ENCODE measurements at places on chromosomes 16 and 17.

DNA sequence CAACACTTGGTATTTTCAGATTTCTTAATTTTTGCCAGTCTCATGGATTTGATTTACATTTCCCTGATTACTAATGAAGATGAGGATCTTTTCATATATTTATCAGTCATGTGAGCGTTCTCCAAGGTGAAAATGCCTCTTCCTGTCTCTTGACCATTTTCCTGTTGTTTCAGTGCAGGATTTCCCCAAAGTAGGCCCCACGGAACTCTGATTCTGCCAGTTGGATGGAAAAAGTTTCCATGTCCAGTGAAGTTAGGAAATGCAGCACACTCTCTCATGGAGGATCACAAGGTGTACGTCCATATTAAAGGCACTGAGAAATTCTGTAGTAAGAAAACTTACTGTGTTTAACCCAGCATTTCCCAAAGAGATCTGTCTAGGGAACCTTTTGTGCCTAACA, 16.5 kb upstream of the LIMD2 start:
- DNase-seq = no peak

DNA sequence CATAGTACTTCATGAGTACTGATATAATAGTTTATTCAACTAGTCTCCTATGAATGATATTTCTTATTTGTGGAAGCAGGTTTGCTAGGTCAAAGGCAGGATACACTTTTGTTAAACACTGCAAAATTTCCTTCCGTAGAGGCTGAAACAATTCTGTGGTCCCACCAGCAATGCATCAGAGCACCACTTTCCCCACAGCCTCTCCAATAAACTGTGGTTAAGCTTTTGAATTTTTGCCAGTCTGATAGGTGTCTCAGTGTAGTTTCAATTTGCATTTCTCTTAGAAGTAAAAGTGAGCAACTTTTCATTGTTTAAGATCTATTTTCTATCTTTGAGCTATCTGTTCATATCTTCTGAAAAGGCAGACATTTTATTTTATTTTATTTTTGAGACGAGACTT, 36.4 kb upstream of the CORO6 start:
- DNase-seq = no peak

DNA sequence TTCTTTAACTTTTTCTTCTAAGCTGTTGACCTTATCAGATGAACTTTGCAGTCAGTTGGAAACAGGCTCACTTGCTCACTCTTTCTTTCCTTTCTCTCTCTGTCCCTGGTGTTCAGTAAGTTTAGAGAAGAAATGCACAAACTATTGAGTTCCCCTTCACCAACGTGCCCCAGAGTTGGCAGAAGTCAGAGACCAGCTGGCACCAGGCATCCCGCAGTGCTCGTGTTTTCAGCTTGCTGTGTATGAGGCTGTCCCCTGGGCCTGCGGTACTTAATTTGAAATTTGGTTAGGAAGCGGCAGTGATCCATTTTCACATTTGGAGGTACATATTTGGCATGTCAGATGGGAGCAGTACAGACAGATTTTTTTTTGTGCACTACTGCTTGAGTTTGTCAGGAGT, 258.6 kb downstream of the SNX29 start:
- no peak for DNase-seq

DNA sequence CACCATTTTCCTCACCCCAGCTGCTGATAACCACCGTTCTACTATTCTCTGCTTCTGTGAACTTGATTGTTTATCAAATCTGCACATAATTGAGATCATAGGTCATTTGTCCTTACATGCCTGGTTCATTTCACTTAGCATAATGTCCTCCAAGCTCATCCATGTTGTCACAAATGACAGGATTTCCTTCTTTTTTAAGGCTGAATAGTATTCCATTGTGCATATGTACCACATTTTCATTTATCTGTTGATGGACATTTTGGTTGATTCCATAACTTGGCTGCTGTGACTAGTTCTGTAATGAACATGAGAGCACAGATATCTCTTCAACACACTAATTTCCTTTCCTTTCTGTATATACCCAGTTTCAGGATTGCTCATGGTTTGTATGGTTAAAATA, 225.3 kb upstream of the TBX2 start:
- DNase-seq = no peak

DNA sequence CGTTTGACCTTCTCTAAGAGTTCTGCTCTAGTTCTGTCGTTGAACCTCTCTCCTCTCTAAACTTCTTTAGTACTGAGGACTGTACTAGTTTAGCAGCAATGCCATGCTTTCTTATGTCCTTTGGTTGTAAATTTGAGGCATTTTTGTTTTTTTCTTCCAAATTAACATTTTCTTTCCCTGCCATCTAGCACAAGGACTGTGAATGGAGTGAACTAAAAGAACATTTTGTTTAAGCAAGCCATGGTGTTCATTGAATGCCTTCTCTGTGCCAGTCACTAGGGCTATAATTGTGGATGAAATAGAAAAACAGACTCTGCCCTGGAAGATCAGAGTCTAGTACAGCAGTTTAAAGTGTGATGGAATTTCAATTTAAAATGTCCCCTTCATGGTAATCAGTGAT, 137.9 kb downstream of the FTO start:
- no peak for DNase-seq

DNA sequence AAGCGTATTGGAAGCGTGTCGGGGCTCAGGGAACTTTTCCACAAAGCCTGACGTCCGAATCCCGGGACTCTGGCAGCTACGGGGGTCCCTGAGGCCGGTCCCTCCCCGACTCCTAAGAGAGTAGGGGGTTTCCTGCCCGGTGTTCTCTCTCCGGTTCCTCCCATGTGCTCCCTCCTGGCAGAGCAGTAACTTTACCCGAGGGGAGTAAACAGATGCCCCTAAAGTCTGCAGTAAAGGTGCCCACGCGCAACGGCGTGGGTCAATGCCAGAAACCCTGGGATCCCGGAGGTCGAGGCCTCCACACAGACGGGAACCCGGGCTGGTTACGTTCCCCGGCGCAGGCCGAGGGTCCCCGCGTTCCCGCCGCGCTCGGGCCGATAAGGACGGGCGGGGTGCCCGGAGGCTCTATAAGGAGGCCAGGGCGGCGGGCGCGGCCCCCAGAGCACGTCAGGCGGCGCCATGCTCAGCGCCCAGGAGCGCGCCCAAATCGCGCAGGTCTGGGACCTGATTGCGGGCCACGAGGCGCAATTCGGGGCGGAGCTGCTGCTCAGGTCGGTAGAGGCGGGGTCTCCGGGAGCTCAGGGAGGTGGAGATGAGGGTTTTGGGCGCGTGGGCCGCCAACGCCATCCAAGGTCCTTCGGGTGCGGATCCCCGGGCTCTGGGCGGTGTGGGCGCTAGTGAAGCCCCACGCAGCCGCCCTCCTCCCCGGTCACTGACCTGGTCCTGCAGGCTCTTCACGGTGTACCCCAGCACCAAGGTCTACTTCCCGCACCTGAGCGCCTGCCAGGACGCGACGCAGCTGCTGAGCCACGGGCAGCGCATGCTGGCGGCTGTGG, at the start of gene HBM:
Gene HBM (plus strand): TSS at position 440 of the 836 bp plus-strand sequence. CDS start 20 bp downstream, at position 460.
- DNase-seq = no peak

DNA sequence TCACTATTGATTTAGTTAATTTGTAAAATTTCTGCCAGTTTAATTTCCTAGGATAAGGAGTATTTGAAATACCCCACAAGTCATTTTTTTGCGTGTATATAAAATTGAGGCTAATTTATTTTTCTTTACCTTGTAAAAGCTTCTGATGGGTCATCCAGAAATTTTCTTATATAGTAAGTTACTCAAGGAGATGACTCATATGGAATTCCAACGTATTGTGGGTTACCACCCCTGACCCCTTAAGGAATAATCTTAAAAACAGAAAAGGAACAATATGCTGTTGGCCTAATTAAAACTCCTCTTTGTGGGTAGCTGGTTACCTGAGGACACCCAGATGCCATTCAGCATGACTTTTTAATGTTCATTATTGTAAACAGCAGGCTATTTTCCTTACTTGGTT, 13.6 kb downstream of the HEATR6 start:
- DNase-seq = peak; percentile 63

GRCh38 chr16:89442588-89442987, 47.8 kb downstream of the ANKRD11 start:
- no peak for DNase-seq

GRCh38 chr16:66471716-66472393, 44.8 kb downstream of the BEAN1 start:
- DNase-seq = no peak

GRCh38 chr17:3585826-3586225, 23.4 kb downstream of the TRPV1 start:
- no peak for DNase-seq

GRCh38 chr17:7080456-7081041, 498 bp upstream of the CLEC10A start:
- no peak for DNase-seq

DNA sequence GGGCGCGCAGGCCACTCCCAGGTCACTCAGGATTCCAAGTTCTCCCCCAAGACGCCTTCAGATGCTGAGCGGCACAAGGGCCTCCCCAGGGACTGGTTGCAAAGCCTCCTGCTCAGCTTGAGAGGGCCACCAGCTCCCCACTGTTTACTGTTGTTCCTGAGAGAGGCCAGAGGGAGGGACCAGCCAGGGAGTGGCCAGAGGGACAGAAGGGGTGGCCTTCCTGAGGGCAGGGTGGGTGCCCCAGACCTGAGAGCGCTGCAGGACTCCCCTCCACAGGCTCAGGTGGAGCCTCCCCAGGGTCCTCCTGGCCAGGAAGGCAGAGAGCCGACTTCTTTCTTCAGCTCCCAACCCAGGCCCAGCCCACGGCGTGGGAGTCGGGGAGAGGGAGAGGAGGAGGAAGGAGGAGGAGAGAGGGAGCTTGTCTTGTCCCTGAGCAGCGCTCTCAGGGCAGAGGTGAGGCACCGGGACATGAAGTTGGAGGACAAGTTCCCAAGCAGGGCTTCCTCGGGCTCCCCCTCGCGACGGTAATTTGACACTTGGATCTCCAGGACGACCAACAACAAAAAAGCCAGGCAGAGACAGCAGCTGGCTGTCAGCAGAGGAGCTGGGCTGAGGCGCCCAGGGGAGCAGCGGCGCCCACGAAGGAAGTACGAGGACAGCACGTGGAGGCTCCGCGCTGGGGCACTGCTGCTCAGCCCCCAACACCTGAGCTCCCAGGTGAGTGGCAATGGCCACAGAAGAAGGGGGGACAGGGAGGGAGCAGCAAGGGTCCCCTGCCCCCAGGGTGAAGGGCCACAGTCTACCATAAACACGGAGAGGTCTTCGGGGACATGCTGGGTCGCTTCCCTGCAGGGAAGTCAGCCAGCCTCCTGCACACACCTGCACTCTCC, 497 bp downstream of the SMIM5 start:
- DNase-seq = peak; percentile 93

GRCh38 chr16:71724320-71724751, at the start of gene PHLPP2:
PHLPP2 (minus strand) TSS chr16:71724701; CDS start chr16:71714795, 9,906 bp downstream.
- no peak for DNase-seq

DNA sequence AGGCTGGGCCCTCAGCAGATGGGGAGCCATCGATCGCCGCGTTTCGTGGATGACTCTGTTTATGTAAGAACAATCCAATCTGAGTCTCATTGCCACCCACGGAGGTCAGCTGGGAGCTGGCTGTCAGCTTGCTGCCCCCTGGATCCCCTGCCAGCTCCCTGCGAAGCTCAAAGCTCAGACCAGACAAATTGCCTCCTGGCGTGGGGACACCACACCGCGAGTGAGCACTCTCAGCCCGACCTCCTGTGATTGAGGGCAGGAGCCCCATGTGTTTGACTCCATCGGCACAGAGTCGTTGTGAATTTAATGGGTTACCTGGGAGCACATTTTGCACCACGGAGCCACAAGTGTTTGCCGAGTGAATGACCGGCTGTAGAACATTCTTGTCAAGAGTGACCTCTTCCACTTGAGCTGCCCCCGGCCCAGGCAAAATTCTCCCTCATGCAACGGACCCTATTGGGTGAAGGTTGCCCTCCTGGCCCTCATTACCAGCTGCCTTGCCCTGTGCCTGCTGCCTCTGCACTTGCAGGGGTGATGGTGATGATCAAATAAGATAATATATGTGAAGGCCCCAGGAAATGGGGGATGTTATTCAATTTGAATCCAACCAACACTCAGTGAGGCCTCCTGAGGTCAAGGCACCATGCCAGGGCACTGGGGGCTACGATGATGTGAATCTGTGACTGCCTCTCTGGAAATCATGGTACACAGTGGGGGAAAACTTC, 7.6 kb upstream of the GFAP start:
- DNase-seq = no peak

DNA sequence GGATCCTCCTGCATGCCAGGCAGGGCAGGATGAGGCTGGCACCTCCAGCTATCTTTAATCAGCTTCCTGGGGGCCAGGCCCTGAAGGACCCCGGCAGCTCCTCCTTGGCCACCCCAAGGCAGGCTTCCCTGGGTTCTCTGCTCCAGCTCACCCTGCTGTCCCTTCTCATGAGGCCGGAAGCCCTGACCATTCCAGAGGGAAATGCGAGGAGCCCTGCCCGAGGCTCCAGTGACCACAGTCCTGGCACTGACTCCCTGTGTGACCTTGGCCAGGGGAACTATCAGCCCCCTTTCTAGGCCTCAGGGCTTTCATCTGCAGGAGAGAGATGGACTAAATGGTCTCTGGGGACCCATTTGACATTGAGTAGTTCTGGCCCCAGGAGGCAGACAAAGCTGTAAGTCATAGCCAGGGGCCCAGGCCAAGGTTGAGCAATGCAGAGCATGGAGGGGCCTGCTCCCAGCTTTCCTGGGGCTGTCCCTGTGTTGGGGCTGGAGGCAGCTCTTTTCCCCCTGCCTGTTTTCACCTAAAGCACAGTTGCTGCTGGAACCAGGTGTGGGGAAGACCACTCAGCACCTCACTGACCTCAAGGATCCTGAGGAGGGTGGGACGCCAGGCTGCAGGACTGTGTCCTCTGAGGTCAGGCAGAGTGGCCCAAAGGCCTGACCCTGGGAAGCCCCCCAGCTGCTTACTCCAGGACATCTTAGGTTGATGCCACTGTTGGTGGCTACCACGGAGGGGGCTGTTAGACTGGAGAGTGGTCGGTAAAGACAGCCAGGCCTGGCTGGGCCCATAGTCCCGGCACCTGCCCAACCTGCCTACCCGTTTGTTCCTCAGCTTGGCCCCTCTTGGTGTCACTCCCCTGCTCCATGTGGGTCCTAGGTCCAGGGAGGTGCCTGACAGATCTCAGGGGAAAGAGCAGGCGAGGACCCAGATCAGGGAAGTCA, 8.1 kb downstream of the KCNH6 start:
- peak; percentile 6 for DNase-seq

GRCh38 chr17:12644623-12645022, 21.1 kb upstream of the MYOCD start:
- peak; percentile 21 for DNase-seq

GRCh38 chr16:87849419-87850008, 19.8 kb downstream of the SLC7A5 start:
- no peak for DNase-seq

GRCh38 chr16:48247311-48247710, at the start of gene ABCC11:
ABCC11 (minus strand) TSS chr16:48247539; CDS start chr16:48231921, 15,618 bp downstream.
- DNase-seq = no peak
